ENCODE measurements at places on chromosomes 4 and X. TPM values are rescaled to one million over a fixed set of nuclear protein-coding genes. Genes with fewer than 3 reads are reported as not detected.

Gene ATP5ME
- 255 TPM for total RNA-seq

Gene BEX3
- 241 TPM for total RNA-seq

Gene PPAT
- total RNA-seq: 42.2 TPM

Gene MAGEA9
- total RNA-seq: not detected

Gene EMCN
- total RNA-seq: not detected

Gene DDX60
- 59.5 TPM for total RNA-seq

Gene MAGEA12
- total RNA-seq: 0.98 TPM

Gene PCSK1N
- 62.0 TPM for total RNA-seq

Gene KLHL13
- total RNA-seq: 3.1 TPM

Gene UGT2A2
- total RNA-seq: not detected

Gene FAM120C
- 6.0 TPM for total RNA-seq

Gene CYLC1
- not detected for total RNA-seq

Gene TMEM35A
- 0.89 TPM for total RNA-seq

Gene CCDC158
- not detected for total RNA-seq

Gene FIP1L1
- total RNA-seq: 50.9 TPM

Gene ADGRG2
- total RNA-seq: not detected

Gene CLCN5
- 14.4 TPM for total RNA-seq

Gene F8A2
- not detected for total RNA-seq

Gene CASK
- total RNA-seq: 91.5 TPM

Gene UGT8
- total RNA-seq: 7.7 TPM

Gene F11
- total RNA-seq: not detected

Gene C4orf54
- not detected for total RNA-seq

Gene IL15
- total RNA-seq: 4.8 TPM

Gene MTTP
- 0.29 TPM for total RNA-seq

Gene SATL1
- total RNA-seq: 0.19 TPM

Gene ASB9
- 0.27 TPM for total RNA-seq

Gene FOXP3
- 0.09 TPM for total RNA-seq

Gene TBX22
- total RNA-seq: not detected

Gene EREG
- total RNA-seq: 0.14 TPM

Gene PLK4
- total RNA-seq: 2.8 TPM

Gene TKTL2
- total RNA-seq: not detected

Gene PF4V1
- total RNA-seq: not detected

Gene PLAC8
- total RNA-seq: 27.8 TPM

Gene PRICKLE3
- total RNA-seq: 14.2 TPM

Gene GPR82
- total RNA-seq: not detected

Gene SLC4A4
- 3.7 TPM for total RNA-seq

Gene AWAT2
- total RNA-seq: not detected

Gene CLDN34
- total RNA-seq: not detected

Gene UGT2B11
- not detected for total RNA-seq

Gene YY2
- 2.0 TPM for total RNA-seq

Gene GABRB1
- not detected for total RNA-seq

Gene RIBC1
- 0.34 TPM for total RNA-seq

Gene CENPE
- total RNA-seq: 5.6 TPM

Gene GRID2
- total RNA-seq: 0.07 TPM

Gene NSG1
- 10.6 TPM for total RNA-seq

Gene BEX1
- 16.6 TPM for total RNA-seq

Gene LAMTOR3
- total RNA-seq: 53.9 TPM

Gene TEX13D
- total RNA-seq: not detected

Gene SRPX2
- 39.3 TPM for total RNA-seq

Gene GLRA3
- total RNA-seq: not detected

Gene TMEM192
- 17.4 TPM for total RNA-seq

Gene NEIL3
- 0.91 TPM for total RNA-seq

Gene TGIF2LX
- total RNA-seq: not detected

Gene BTK
- 0.79 TPM for total RNA-seq

Gene CSN1S1
- not detected for total RNA-seq
